ENCODE measurements at places on chromosomes 1 and 21.

- DNase-seq: no peak
Observed at GRCh38 chr1:3472906-3473305, 18.4 kb downstream of the ARHGEF16 start.

DNA sequence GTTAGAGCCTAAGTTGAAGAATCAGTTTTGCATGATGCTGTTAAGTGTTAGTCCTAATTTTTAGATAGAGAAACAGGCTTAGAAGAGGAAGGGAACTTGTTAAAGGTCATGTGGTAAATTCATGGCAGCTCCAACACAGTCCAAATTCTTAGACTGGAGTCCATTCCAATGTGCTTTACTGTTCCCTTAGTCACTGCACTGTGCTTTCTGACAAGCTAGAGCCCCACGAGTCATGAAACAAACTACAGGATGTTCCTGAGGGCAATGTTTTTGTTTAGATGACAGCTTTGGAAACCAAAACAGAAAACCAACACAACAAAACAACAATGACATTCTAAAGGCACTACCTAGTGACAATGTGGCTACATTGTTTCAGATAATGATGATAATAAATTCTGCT is 23.1 kb upstream of the RGS4 start:
- no peak for DNase-seq

DNA sequence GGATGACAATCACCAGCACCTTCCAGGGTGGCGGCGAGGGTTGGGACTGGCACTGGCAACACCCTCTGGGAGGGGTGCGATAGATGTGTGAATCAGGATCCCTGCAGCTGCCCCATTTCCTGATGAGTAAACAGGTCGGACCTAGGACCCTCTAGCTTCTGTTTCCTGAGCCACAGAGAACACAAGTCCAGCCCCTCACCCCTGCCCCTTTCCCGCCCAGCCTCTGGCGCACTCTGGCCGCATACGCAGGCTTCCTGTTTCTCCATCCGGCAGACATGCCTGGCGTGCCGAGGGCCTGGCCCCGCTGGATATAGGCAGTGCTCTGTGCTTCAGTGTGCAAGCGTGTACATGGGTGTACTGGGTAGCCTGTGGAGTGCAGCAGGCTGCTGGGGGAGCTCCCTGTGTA is 4.6 kb downstream of the PEAR1 start:
- DNase-seq: peak; percentile 95

DNA sequence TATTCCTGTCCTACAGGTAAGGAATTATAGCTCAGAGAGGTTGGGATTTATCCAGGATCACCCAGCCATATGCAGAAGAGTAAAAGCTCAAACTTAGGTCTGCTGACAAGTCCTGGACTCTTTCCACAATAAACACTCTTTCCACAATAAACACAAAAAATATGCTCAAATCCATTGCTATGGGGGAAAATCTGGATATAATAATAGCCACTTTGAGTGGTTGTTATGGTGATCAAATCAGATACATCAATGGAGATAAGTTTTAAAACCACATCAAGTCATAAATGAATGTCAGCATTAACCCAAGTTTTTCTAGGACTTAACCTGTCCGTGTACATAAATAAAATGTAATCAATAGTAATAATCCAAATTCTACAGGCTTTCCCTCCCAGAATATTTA is 22.3 kb upstream of the TTF2 start:
- DNase-seq: no peak

DNA sequence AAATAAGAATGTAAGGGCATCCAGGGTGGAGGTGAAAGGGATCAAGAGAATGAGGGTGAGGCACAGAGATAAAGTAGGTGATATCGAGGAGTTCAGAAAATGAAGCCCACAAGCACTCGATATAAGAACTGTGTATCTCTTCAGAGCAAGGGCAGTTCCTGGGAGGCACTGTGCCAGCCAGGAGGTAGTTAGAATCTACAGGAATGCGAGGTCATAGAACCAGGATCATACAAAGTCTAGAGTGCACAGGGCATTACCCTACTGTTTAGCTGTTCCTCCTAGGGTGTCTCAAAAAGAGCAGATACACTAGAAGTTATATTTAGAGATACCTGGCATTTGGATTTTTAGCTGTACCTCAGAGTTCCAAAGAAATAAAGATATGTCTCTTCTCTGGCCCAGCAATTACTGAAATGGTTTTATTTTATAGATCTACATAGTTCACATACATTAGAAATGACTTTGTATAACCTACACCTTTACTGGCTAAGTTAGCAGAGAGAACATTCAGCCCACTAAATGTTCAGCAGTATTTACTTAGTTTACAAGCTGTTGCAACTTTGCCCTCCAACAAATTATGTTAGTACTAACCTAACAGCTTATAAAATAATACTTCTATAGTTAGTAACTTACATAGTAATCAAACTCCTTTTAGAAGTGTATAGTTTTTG is 1.6 kb downstream of the OVAAL start:
- DNase-seq: no peak

DNA sequence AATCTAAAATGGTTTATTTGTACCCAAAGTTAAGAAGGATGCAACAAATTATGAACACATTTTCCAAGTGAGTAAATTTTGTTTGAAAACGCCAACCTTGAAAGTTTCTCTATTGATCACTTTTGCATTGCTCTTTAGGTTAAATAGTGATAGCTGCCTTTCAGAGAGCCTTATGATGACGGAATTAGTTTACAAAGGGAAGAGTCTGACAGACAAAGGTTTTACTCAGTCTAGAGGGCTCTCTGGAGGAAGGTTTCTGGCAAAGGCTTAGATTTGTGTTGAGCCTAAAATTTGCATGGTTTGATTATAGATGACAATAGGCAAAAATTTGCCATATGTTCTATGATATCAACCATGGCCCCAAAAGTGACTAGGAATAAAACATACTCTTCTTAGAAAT is 95.9 kb upstream of the RUNX1 start:
- no peak for DNase-seq

DNA sequence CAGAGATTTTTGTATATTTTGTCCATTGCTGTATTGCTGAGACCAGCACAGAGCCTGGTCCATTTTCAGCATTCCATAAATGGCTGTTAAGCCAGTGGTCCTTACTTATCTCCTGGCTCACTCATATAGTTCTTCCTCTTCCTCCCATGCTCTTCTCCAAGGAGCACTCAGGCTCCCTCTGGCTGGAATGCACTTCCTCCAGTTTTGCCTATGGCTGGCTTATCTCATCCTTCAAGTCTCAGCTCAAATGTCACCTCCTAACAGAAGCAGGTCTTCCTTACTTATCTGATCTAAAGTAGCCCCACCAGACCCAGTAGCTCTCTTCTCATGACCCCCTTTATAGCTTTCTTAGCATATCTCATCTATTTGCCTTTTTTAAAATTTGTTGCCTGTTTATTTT is 146.9 kb downstream of the SLC30A10 start:
- DNase-seq: no peak

All from posterior vena cava (tissue), 2 donors.